Right cardiac atrium (tissue), 5 donors: ENCODE measurements at places on chromosomes 16 and 17. TPM values are rescaled to one million over a fixed set of nuclear protein-coding genes. Genes with fewer than 3 reads are reported as not detected.

The MAPT gene
- total RNA-seq: 13.5 TPM

- no peak for DNase-seq
Observed at GRCh38 chr17:40791787-40792436, 7.8 kb downstream of the KRT28 start.

GRCh38 chr17:65498816-65499215 lies 62.6 kb downstream of the AXIN2 start:
- DNase-seq: no peak

DNA sequence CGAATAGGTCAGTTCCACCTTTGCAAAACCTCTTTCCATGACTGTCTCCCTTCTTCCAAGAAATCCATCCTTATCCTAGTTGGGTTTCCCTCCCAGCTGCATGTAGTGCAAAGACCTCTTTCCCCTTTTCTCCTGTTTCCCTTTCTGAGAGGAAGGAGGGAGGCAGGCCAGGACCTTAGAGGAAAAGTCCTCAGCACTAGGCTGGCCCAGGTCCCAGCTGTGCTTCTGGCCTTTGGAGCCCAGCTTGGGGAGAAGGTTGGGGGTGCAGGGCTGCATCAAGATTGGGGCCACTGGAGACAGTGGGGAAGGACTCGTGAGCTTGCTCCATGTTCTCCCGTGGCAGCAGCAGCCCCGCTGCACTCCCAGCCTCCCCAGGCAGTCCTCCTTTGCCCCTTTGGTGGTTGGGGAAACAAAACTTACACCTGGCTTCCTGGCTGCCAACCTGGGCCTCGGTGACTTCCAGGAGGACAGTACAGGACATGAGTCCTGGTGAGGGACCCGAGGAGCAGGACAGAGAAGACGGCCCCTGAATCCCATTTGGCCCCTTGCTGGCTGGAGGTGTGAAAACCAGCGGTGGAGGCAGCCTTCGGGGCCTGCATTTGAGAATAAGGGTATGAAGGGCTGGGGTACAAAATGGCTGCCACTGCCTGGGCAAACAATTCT lies 481 bp downstream of the HEXIM2 start:
- no peak for DNase-seq

DNA sequence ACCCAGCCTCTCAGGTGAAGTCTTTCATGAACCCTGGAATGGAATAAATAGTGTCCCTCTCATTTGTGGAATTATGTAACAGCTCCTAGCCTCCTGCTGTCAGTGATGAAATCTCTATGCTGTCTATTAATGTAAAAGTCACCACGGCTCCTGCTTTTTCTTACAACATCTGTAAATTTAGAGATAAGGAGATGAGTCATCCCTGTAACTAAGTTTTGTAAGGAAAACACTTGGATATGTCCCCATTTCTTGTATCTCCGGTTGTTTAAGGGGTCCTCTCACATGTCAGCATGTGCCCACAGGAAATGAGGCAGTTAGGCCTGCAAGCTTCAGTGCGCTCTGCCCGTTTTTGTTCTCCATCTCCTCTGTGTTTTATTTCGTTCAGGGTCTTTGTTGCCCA lies 2.8 kb upstream of the NAT9 start:
- no peak for DNase-seq

GRCh38 chr17:39636927-39637736 lies at the start of gene STARD3:
STARD3 (plus strand) TSS chr17:39637144; CDS start chr17:39653532, 16,388 bp downstream.
- peak; percentile 97 for DNase-seq

The RNU2-1 gene
- 7,099 TPM for total RNA-seq

- DNase-seq: no peak
Observed at GRCh38 chr17:60724647-60725046, 47.0 kb downstream of the BCAS3 start.

- no peak for DNase-seq
Observed at GRCh38 chr17:77458202-77459017, 317.6 kb downstream of the SEC14L1 start.

- peak; percentile 86 for DNase-seq
Observed at GRCh38 chr17:57440522-57441269, 184.4 kb downstream of the MSI2 start.
